CD4-positive, alpha-beta T cell treated with Interleukin-1 beta for 1 hour (primary cell): ENCODE measurements at places on chromosomes 1 and 21.

DNA sequence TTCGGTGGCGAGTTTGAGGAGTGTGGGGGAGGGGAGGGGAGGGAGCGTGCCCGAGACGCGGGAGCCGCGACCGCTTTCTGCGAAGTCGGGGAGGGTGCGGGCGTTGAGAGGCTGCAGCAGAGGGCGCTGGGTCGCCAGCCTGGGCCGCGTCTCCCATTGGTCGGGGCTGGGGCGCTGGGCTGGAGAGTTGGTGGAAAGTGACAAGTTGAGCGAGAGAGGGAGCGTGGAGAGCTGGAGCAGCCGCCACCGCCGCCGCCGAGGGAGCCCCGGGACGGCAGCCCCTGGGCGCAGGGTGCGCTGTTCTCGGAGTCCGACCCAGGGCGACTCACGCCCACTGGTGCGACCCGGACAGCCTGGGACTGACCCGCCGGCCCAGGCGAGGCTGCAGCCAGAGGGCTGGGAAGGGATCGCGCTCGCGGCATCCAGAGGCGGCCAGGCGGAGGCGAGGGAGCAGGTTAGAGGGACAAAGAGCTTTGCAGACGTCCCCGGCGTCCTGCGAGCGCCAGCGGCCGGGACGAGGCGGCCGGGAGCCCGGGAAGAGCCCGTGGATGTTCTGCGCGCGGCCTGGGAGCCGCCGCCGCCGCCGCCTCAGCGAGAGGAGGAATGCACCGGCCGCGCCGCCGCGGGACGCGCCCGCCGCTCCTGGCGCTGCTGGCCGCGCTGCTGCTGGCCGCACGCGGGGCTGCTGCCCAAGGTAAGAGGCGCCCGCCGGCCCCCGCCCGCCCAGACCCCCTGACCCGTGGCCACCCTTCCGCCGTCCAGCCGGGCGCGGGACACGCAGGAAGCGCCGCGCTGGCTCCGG lies at the start of gene ROR1:
TSS of gene ROR1 (plus strand) at position 203 of the 802 bp plus-strand sequence.
- peak; percentile 57 for DNase-seq

DNA sequence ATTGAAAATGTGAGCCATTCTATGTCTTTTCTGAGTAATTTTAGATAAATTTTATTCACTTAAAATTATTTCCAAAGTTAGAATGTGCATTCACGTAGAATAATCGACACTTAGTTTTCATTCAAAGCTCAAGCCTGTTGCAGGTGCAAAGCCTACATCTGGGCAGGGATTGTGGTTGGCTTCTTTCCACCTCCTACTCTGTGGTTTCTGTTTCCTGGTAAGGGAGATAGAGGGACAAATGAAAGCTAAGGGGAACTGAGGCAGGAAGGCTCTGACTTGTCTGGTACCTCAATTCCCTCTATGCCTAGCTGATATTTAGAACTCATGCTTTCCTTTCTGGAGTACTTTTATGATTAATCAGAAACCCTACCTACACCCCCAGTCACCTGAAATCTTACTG lies 251.2 kb upstream of the DPYD start:
- no peak for DNase-seq

GRCh38 chr1:154499446-154499845 lies 2.6 kb upstream of the TDRD10 start:
- no peak for DNase-seq

DNA sequence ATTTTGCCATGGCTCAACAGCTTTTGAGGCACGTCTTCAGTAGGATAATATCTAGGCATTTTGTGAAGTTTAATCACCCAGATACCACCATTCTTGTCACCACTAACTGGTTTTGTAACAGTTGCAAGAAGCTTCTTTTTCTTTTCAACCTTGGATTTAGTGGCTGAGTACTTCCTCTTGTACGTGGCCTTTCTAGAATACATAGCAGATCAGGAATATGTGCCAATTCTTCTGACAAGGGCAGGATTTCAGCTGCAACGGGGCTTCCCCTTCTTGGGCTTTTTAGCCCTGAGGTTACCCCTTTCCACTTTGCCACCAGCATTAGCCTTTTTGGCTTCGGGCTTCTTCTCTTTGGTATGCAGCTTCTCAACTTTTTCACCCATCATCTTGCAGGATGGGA lies 79.3 kb upstream of the WARS2 start:
- no peak for DNase-seq

- DNase-seq = no peak
Observed at GRCh38 chr21:42109873-42110525, 38.9 kb downstream of the UMODL1 start.

DNA sequence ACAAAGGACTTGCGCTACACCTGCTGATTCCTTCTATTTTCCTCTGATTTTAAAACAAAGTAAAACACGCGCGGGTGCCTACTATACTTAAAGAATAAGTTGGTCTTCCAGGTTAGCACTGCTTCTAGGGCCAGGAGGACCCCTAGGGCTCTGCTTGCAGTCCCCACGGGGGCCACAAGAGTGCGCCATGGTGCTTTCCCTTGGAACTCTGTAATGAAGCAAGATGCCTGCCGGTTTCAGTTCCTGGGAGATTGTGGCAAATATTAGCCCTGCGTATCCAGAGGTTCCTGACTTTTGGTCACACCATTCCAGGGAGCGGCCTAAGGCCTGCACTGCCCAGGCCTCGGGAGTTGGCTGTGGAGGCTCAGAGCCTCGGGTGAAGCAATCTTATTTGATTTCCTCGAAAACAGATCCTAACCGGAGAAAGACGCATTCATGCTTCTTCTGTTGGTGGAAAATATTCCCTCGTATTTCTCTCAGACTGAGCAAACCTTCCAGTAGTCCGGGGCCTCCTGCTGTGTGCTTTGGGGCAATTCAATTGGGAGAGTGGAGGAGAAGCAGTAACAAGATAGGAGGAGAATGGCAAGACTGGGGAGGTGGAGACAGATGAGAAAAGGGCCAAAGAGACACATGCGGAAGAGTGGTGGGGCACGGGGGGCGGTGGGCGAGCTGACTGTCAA lies 25.3 kb downstream of the ADAM30 start:
- peak; percentile 56 for DNase-seq

DNA sequence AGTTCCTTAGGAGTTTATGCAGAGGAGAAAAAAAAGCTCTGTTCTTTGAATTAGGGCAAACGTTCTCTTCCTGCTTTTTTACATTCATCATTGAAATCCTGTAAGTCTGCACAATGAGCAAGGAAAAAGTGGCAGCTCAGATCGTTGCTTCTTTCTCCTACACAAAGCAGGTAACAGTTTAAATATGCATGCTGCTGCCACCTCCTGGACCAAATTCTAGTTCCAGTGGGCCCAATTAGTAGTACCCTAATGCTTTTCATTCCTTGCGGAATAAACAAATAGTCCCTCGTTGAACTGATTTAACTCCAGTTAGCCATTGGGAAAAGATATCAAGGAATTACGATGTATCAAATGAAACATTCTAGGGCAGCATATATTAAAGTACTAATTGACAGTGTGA lies 20.1 kb downstream of the YTHDF2 start:
- no peak for DNase-seq

- no peak for DNase-seq
Observed at GRCh38 chr1:46335081-46335480, 5.5 kb upstream of the NSUN4 start.

DNA sequence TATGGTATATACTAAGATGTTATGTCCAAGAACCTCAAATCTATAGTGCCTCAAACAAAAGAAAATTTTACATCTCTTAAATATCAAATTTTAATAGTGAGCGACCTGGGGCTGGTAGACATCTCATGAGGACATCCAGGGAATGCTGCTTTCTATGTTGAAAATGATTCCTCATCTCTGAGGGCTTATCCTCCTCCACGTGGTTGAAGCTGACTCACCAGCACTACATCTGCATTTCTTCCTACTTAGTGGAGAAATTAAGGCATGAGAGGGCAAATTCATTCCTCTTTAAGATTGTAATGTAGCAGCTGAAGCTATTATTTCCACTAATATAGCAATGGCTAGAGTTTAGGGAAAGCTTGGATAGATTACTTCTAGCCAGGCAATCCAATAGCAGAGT lies 529.5 kb downstream of the COL11A1 start:
- no peak for DNase-seq

DNA sequence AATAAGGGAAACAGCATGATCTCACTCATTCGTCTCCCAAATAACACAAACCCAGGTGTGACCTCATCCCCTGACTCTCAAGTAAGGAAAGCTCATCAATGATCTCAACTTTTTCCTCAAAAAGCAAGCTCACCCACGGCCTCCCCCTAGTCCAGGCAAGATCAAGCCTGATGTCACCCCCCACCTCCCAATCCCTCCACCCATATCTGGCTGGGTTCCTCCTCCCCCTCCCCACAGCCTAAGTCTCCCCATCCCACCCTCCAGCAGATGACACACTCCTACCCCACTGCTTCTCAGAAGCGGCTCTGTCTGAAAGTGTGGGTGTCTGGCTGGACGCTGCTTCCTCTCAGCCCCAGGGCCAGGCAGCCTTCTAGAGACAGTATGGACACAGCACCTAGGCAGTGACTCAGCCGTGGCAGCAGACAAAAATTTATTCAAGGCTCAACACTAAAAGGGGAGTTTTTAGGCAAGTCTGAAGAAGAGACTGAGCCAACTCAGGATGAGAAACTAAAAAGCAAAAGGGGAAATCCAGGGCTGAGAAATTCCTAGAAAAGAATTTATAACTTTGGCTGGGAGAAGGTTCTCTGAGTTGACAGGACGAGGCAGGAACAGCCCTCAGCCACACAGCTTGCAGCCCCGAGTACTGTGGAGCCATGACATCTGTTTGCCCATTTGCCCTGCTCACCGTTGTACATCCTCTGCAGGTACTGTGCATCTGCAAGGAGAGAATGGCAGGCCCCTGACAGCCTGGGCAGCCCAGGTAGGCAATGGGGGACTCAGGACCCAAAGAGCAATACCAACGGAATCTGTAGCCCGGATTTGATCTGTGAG lies 81.6 kb upstream of the LRRC8D start:
- peak; percentile 24 for DNase-seq

DNA sequence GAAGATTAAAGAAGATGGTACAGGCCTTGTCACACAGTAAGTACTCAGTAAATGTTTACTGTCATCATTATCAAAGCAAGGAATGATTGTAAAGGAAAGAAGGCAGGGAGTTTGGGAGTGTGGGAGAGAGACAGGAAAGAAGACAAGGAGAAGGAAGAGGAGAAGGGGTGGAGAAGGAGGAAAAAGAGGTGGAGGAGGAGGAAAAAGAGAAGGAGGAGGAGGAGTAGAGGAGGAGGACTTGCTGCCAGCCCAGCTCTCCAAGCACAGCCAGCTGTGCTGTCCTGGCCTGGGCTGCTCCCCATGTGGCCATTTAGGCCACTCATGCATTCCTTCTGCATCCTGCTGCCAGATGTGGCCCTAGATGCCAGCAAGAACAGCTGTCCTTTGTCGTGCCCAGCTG lies 7.5 kb upstream of the DISP3 start:
- DNase-seq = no peak

DNA sequence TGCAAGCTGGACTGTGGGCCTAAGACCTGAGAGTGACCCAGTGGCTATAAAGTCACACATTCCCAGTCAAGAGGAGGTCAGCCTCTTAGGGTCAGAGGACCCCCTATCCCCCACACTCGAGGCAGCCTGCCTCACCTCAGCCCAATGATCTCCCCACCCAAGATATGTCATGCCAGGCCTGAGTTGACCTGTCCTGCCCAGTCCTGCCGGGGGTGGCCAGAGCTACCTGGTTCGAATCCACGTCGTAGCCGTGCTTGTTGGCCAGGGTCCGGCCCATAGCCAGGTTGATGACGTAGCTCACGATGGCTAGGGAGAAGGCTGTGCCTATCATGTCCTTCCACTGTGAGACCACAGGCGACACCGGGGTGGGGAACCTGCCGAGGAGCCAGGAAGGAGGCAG lies 15.6 kb downstream of the SLC26A9 start:
- no peak for DNase-seq

DNA sequence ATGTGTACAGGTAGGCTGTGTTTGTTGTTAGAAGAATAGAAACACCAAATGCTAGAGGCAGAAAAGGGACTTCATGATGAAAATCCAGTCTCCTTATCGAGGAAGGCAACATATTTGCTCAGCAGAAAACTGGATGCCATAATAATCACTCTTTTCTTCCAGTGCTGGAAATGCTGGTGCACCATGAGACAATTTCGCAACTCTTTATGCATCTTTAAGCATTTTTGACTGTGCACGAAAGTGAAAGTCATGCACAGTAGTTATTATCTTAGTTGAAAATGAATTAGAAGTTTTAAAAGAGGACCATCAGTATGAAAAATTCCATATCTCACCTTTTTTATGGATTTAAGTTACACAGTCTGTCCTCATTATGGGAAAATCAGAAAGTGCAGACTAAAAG lies 29.1 kb downstream of the SMYD2 start:
- DNase-seq = no peak

- no peak for DNase-seq
Observed at GRCh38 chr1:214499732-214500131, 51.7 kb downstream of the PTPN14 start.

GRCh38 chr1:118841521-118841920 lies 146.6 kb downstream of the TBX15 start:
- DNase-seq = no peak
